ENCODE measurements at places on chromosomes 12 and 14.

GRCh38 chr12:45504316-45505010, 225.0 kb upstream of the ARID2 start:
- no peak for DNase-seq

- DNase-seq = no peak
Observed at GRCh38 chr12:87690236-87690810, 338.9 kb downstream of the C12orf50 start.

DNA sequence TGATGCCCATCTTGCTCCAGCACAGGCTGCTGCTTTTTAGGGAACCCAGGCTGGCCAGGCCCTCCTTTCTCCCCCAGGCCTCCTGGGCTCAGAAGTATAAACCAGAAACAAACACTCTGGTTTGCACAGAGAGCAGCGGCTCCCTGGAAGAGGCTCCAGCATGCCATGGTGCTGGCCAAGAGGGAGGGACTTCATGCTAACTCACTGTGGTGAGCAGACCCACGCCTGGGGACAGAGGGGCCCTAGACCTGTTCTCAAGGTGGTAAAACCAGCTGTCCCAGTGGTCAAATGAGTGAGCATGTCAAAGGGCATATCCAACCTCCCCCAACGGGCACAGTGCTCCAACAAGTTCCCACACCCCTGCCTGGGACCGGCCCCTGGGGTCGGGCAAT, 15.5 kb downstream of the BCL11B start:
- DNase-seq = no peak

- DNase-seq = no peak
Observed at GRCh38 chr12:53173085-53173715, 7.3 kb upstream of the ZNF740 start.

Measured in amniotic stem cell (primary cell).